Lower leg skin (tissue), 4 donors: ENCODE measurements at places on chromosomes 11 and 22. TPM values are rescaled to one million over a fixed set of nuclear protein-coding genes. Genes with fewer than 3 reads are reported as not detected.

- DNase-seq, result no peak
Observed at GRCh38 chr11:44364596-44364995, 54.7 kb upstream of the ALX4 start.

- DNase-seq, result no peak
Observed at GRCh38 chr11:46951864-46952263, 15.3 kb downstream of the CSTPP1 start.

The C22orf23 gene
- total RNA-seq, result not detected

The CAPN5 gene
- 1.3 TPM for total RNA-seq
